Regular cardiac myocyte (primary cell): ENCODE measurements at places on chromosomes 2 and 18. TPM values are rescaled to one million over a fixed set of nuclear protein-coding genes. Genes with fewer than 3 reads are reported as not detected.

OR6B2 gene
- not detected in 2 replicates for total RNA-seq

GLB1L gene
- total RNA-seq: 5.8 and 12.7 TPM in 2 replicates

ABHD1 gene
- total RNA-seq: under 0.01 and 0.28 TPM in 2 replicates

POLR1A gene
- total RNA-seq: 9.0 and 17.6 TPM in 2 replicates

TDRD15 gene
- not detected in 2 replicates for total RNA-seq

FBXO48 gene
- 0.28 and 0.58 TPM in 2 replicates for total RNA-seq

CPLX4 gene
- total RNA-seq: not detected in 2 replicates
